Osteoblast (primary cell): ENCODE measurements at places on chromosomes 7 and 10. TPM values are rescaled to one million over a fixed set of nuclear protein-coding genes. Genes with fewer than 3 reads are reported as not detected.
A peak's percentile ranks its signal among the peaks of the same experiment; 100 is the strongest.

Gene SPDYE2
- total RNA-seq, result not detected in 2 replicates

Gene CHAT
- total RNA-seq, result not detected in 2 replicates

DNA sequence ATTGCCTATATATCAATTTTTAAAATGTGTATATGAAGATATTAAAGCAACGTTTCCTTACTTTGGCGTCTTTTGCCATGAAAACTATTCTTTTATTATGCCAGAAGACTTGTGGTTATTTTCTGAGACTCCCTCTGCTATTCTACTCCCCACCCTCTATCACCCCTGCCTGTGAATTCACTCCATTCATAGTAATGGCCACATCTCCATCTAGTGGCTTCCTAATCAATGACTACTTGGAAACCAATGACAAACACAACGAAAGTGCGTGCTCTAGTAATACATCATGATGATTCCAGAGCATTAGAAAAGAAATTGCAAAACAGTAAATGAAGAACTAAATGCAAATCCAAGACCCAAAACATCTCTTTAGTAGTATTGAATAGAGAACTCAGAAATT lies 186.7 kb upstream of the HGF start:
- no peak for DNase-seq

DNA sequence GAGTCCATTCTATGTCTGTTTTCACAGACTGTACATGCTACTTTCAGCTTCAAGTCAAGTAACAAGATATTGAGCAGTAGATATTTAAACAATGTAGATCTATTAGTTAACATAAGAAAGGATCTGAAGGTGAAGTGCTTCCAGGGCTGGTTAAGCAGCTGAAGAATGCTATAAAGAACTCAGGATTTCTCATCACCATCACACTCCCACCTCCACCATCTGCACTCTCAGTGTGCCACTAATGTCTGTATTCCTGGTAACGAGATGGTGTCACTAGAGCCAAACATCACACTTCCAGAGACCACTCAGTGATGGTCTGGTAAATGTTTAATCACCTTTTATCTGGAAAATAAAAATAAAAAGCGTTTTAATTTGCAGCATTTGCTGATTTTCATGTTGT lies 224.0 kb upstream of the FERD3L start:
- peak; percentile 36 for DNase-seq

DNA sequence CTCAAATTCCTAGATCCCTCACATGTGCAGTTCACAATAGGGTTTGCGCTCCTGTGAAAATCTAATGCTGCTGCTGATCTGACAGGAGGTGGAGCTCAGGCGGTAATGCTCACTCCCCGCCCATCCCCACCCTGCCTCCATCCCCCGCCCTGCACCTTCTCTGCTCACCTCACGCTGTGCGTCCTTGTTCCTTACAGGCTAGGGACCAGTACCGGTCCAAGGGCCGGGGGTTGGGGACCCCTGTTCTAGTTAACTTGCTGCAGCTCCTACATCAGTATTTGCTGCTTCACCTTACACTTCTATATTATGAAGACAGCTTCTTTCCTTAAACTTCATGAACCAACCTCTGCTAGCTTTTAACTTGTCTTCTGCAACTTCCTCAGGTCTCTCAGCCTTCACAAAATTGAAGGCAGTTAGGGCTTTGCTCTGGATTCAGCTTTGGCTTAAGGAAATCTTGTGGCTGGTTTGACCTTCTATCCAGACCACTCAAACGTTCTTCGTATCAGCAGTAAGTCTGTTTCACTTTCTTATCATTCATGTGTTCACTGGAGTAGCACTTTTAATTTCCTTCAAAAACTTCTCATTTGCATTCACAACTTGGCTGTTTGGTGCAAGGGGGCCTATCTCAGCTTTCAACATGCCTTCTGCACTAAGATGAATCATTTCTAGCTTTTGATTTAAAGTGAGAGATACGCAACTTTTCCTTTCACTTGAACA lies 1.7 kb upstream of the TNKS2 start:
- DNase-seq, result no peak

- no peak for DNase-seq
Measured at GRCh38 chr7:67644151-67644550, 647.5 kb downstream of the TYW1 start.

DNA sequence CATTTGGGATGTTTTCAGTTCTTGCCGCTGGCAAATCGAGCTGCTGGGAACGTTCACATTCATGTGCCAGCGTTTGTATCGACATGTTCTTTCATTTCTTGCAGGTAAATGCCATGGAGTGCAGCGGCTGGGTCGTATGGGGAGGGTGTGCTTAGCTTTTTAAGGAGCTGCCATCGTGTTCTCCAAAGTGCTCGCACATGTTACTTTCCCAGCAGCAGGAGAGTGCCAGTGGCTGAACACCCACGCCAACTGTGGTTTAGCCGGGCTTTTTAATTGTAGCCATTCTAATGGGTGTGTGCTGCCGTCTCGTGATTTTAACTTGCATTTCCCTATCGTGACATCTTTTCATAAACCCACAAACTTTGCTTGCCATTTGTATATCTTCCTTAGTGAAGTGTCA lies 11.6 kb upstream of the BNIP3 start:
- DNase-seq, result no peak

GRCh38 chr7:51262796-51263531 lies 53.6 kb downstream of the COBL start:
- DNase-seq, result peak; percentile 49
